ENCODE measurements at places on chromosomes 2 and 18.

- no peak for DNase-seq
Observed at GRCh38 chr2:109535217-109535946, 78.4 kb downstream of the SEPTIN10 start.

DNA sequence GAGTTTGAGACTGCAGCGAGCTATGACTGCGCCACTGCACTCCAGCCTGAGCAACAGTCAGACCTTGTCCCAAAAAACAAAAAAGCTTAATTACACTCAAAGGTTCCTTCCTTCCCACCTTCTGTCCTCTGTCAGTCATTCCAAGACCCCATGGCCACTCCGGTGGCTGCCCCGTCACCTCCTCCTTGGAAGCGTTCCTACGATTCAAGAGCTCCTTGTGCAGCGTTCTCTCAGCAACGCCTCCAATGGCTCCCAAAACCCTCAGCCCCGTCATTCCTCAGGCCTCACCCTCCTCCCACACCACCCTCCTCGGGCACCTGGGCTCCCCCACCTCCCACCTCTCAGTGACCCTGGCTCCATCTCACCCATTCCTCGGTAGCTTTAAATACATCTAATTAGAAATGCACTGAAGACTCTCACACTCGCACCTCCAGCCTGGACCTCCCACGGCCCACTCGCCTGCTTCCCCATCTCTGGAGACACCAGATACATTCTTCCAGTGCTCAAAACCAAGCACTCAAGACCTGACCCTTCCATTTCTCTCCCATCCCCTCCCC lies 8.0 kb downstream of the PASK start:
- no peak for DNase-seq

DNA sequence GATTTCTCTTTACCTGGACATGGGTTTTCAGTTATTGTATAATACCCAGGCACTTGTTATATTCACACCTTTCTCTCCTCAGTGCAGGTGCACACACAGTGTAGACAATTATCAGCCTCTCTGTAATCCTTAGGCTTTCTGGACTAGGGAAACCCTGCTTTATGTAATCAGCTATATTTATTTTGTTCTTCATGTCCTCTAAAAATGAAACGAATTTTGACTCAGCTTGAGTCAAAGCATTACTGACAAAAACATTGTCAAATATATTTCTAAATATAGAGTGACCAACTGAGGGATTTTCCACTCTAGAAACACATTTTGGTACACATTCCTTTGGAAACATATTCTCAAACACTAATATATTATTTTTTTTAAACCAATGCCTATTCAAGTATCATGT lies 144.8 kb upstream of the GULP1 start:
- no peak for DNase-seq

- no peak for DNase-seq
Observed at GRCh38 chr2:150357770-150358467, 129.5 kb downstream of the RND3 start.

DNA sequence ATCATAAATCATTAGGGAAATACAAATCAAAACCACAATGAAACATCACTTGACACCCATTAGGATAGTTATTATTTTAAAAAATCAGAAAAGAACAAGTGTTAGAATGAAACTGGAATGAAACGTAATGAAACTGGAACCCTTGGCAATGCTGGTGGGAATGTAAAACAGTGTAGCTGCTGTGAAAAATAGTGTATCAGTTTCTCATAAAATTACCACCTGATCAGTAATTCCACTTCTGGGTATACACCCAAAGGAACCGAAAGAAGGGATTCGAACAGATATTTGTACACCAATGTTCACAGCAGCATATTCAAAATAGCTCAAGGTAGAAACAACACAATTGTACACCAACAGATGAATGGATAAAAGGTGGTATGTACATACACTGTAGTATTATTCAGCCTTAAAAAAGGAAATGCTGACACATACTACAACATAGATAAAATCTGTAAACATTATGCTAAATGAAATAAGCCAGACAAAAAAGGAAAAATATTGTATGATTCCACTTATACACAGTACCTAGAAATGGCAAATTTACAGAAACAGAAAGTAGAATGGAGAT lies 27.0 kb downstream of the ROCK1 start:
- DNase-seq: no peak

DNA sequence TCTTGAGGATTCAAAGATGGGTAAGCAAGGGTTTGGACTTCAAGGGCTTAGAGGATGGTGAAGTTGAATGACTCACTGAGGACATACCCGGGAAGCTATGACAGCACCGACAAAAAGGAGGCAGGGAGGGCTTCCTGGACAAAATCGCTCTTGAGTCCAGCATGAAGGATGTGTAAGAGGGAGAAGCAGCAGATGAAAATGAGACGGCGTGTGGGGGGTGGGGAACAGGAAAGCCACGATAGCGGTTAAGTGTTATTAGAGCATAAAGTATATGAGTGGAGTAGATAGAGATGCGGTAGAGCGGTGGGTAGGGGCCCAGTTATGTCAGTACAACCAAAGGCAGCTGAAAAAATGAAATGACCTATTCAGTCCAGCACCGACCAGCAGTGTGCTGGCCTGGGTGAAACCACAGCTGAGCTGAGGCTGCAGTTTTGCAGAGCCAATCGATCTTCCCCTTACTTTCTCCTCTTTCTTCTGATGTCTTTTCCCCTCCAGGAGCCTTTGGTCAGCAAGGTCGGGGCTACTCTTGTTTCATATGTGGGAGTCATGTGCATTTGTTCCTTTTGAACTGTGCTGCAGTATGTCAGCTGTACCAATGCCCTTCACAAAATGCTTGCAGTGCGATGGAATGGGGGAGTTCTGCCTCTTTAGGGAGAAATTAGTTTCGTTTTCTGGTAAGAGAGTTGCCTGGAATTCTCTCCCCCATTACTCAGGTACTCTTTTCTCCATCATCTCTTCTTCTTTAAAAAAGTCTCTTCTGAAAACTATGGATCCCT lies 2.0 kb upstream of the THUMPD2 start:
- no peak for DNase-seq

GRCh38 chr2:226581004-226581403 lies 218.6 kb downstream of the IRS1 start:
- no peak for DNase-seq

- DNase-seq: no peak
Observed at GRCh38 chr2:1798115-1798784, 53.9 kb upstream of the PXDN start.

- DNase-seq: peak; percentile 17
Observed at GRCh38 chr2:235234736-235235135, 259.1 kb upstream of the AGAP1 start.

GRCh38 chr2:200782251-200782650 lies 29.5 kb upstream of the BZW1 start:
- no peak for DNase-seq

Data from GM04504 (cell line).